ENCODE measurements at places on chromosomes 2 and 18. TPM values are rescaled to one million over a fixed set of nuclear protein-coding genes. Genes with fewer than 3 reads are reported as not detected.

EN1 gene
- total RNA-seq, result not detected

GYPC gene
- total RNA-seq, result 377 TPM

NOL4 gene
- total RNA-seq, result not detected

GLI2 gene
- total RNA-seq, result under 0.01 TPM

M1AP gene
- total RNA-seq, result not detected

DNER gene
- under 0.01 TPM for total RNA-seq

LYPD6 gene
- 13.3 TPM for total RNA-seq

SESTD1 gene
- 42.4 TPM for total RNA-seq

TCF4 gene
- 424 TPM for total RNA-seq

GCFC2 gene
- total RNA-seq, result 14.1 TPM

C2orf78 gene
- not detected for total RNA-seq

COPS9 gene
- 117 TPM for total RNA-seq

SIX3 gene
- total RNA-seq, result not detected

ACADL gene
- not detected for total RNA-seq

ANO7 gene
- total RNA-seq, result 1.0 TPM

MAPK4 gene
- total RNA-seq, result not detected

GNLY gene
- not detected for total RNA-seq

PAX3 gene
- not detected for total RNA-seq

KLF11 gene
- 4.4 TPM for total RNA-seq

TTN gene
- total RNA-seq, result 1.7 TPM

CERKL gene
- total RNA-seq, result not detected

CCBE1 gene
- under 0.01 TPM for total RNA-seq

PID1 gene
- total RNA-seq, result 0.25 TPM

TRIM43 gene
- total RNA-seq, result not detected

ZNF519 gene
- total RNA-seq, result 3.1 TPM

CFC1 gene
- not detected for total RNA-seq

UBXN2A gene
- total RNA-seq, result 8.5 TPM

MAP3K19 gene
- not detected for total RNA-seq

MAP2 gene
- total RNA-seq, result 11.2 TPM

MEIS1 gene
- 3.6 TPM for total RNA-seq

GNAL gene
- total RNA-seq, result 0.51 TPM

C2orf92 gene
- total RNA-seq, result 2.3 TPM

MDH1B gene
- total RNA-seq, result 0.13 TPM
